CD4-positive, alpha-beta T cell treated with Interleukin-2 at 100 ng/mL for 4 hours (primary cell): ENCODE measurements at places on chromosomes 7 and 10.

- no peak for DNase-seq
Measured at GRCh38 chr10:66353422-66353821, 572.4 kb upstream of the LRRTM3 start.

- DNase-seq, result peak; percentile 6
Measured at GRCh38 chr7:18064242-18064838, 36.7 kb upstream of the PRPS1L1 start.

DNA sequence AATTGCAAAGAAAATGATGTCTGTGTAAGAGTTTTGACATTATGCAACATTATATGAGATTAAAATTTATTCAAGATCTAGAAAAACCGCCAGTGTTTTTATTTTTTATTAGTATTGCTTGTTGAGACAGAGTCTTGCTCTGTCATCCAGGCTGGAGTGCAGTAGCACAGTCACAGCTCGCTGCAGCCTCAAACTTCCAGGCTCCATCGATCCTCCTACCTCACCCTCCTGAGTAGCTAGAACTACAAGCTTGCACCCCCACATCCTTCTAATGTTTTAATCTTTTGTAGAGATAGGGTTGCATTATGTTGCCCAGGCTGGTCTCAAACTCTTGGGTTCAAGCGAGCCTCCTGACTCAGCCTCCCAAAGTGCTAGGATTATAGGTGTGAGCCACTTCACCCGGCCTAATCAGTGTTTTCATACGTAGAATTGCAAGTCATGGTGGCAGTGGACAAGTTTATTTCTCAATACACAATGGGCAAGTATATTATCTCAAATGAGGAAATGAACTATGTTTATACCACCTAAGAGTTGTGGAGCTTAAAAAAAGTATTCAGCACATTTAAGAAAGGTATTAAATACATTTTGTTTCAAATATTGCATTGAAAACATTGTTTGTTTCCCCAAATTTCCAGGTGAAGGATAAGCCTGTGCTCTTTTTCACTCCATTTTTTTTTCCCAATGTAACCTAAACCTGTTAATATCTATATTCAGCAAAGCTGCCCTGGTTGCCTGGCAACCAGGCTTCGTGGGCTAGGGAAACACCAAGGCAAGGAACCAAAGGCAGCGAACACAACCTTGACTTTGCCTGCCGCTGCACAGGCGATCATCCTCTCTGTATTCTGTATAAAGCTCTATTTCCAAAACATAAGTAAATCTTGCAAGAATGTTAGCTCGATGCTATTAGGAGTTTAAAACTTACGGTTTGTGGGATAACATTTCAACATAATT lies 163.9 kb downstream of the CACNB2 start:
- DNase-seq, result no peak

DNA sequence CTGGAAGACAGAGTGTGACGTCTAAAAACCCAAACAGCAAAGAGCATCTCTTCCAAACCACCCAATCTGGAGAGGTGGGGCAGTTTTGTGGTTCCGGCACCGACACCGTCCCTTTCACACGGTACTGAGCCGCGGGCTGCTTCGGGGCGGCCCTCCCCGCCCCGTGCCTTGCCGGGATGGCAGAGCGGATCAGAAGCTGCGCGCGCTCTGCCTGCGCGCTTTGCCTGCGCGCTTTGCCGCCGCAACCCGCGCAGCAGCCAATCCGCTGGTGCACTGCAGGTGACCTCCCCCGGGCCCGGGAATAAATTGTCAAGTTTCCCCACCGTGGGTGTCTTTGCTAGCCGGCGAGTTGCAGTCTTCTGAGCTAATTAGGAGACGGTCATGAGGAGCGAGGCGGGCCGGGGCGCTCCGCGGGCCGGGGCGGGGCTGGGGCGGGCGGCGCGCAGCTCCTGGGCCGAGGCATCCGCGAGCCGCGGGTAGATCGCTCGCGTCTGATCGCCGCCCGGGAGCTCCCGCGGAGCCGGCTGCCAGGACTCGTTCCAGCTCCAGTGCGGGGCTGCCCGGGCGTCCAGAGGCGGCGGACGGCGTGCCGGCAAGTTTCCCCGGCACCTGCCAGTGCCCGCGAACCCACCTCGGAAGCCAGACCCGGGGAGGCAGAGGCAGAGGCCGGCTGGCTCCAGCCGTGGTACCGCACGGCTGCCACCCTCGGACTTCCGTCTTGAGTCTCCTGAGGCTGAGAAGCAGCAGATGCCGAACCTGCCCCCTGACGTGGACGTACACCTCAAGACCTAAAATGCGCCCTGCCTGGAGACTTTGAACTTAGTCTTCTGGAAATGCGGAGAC lies 536.0 kb upstream of the GALNT17 start:
- no peak for DNase-seq

DNA sequence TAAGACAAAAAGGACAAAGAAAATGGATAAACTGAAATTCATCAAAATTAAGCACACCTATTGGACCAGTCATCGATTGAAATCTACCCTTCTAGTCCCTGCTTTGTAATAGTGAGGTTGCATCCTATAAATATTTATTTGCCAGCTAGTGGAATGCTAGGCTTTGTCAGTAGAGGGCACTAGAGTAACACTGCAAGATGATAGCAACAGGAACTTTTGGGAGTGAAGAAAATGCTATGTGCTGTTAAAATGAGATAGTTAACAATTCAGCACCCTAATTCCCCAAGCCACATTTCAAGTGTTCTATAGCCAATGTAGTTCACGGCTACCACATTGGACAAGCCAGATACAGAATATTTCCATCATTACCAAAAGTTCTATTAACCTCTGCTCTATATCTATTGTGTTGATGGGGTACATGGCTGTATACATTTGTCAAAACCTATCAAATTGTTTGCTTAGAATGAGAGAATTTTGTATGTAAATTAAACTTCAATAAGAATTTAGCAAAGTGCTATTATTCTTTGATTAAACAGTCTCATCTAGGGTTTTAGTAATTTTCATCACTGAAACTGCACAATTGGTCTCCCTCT lies 69.8 kb downstream of the LSMEM1 start:
- DNase-seq, result peak; percentile 60

GRCh38 chr7:114919587-114919986 lies 2.3 kb upstream of the MDFIC start:
- DNase-seq, result no peak

DNA sequence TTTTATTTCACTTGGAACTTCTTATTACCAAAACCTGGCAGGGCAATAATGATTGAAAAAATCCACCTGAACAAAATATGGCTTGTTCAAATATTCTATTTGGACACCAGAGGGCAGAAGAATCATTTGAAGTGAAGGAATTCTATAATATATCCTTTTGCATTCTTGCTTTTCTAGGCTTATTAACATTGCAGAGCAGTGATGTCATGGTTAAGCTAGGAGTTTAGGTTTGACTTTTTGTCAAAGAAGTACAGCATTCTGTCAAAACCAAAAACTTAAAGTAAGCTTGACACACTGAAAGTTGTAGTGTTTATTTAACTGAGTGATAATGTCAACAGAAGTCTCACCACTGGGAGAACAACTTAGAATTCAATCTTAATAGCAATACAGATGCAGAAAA lies 156.0 kb downstream of the SEMA3D start:
- DNase-seq, result no peak

DNA sequence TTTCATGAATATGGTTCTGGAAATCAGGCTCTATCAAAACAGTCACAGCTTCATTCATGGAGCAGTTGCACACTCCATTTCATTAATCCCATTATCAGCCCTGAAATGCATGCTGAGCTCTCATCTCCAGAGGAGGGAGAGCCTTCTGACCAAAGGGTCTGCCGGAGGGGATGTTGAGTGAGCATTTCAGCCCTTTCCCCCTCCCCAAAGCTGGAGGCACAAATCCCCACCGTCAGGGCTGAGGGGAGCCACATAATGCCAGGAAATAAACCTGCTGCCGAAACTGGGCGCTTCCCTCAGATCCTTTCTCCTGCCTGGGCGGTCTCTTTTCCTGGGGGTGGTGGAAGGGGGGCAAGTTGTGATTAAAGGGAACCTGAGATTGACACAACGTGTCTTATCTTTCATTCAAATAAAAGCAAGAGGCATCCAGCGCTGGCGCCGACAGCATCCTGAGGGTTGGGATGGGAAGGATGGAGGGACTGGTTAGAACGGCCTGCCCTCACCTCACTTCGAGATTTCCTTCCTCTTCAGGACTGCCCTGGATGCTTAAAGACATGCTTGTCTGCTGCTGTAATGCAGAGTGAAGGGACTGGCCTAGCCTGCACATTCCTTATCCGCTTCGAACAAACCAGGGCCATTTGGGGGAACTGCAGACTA lies 71.6 kb downstream of the TLL2 start:
- DNase-seq, result no peak

DNA sequence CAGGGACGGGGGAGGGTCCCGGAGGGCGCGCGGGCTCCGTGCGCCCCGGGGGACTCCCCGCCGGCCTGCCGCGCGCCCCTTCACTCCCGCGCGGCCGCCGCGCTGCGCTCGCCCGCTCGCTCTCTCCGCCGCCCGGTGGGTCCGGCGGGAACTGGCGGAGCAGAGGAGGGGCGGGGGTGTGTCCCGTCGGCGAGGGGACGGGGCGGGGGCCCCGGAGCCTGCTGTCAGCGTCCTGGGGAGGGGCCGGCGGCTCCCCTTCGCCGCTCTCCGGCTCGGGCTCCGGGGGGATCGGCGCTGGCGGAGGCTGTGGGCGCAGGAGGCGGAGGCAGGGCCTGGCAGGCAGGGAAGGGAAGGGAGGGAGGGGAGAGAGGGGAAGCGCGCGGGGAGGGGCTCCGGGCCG lies at the start of gene SH3PXD2A:
SH3PXD2A (minus strand) TSS at position 153 of the 400 bp plus-strand sequence. CDS start 310 bp downstream, outside the sequence.
- no peak for DNase-seq

GRCh38 chr10:112313911-112314310 lies 30.7 kb downstream of the TECTB start:
- DNase-seq, result no peak

GRCh38 chr10:10327934-10328333 lies 689.7 kb upstream of the CELF2 start:
- DNase-seq, result no peak

DNA sequence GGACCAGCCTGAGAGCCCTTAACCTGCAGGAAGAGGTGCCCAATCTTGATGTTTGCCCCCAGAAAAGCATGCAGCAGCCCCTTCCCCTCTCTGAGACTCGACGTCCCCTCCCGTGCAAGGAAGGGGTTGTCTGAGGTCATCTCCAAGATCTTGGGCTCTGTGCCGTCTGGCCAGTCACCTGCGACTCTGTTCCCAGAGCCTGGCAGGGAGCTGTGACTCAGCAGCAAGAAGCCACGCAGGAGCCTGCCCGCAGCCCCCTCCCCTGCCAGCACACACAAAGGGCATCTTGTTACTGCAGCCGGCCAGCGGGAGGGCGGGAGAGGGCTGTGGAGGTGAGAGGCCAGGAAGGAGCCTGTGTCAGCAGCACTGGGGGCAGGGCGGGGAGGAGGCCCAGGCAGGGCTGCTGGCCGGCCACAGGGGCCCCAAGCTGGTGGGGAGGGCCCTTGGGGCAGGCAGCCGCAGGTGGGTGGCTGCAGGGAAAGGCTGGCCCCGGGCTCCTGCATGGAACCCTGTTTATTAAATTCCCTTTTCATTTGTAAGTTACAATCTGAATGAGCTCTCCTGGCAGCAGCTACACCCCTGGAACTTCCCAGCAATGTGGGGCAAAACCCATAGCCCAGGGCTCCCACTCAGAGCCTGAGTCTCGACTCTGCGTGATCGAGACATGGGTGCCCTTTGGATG lies 103.7 kb upstream of the ZMIZ1 start:
- DNase-seq, result no peak

DNA sequence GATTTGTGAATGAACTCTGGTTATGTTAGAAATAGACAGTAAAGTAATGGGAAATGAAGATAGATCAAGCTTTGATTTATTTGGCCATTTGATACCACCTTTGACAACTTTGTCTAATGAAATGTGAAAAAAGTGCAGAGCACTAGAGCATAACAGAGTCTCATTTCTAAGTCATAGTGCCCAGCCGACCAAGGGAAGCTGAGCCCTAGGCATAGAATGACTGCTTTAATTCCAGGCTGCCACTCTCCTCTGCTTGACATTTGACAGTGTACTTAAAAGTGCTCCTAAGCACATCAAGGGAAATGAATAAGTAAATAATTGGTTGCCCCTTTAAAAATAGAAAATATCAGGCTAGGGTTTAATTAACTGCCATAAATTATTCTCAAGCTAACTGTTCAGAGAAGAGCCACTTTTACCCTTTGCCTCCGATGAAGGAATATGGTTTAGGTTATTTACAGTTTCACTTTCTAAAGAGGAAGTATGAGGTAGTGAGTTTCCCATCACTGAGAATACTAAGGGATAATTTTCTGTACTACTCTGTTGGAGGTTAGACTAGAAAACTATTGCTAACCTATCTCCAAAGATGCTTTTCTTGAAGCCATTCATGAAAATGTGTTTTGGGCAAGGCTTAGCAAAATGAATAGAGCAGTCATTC lies 591.6 kb downstream of the REEP3 start:
- DNase-seq, result no peak

- no peak for DNase-seq
Measured at GRCh38 chr7:92598310-92598981, 8.3 kb upstream of the FAM133B start.

DNA sequence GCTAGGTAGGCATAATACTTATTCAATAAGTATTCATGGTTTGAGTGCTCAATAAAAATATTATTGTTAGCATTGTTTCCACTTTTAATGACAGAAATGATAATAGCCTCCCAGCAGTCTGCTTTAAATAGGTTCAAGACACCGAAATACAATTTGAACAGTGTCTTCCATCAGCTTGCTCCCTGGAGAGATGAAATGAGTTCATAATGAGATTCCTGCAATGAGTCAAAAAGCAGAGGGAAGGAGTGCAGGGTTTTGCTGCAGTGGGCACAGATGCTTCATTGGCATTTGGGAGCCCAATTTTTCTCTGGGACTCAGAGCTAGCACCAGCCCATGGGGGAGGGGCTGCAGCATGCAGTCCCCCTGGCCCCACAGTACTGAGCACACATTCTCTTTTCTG lies 32.6 kb upstream of the CHCHD3 start:
- DNase-seq, result no peak

GRCh38 chr7:100901921-100902332 lies 6.2 kb upstream of the ACHE start:
- DNase-seq, result no peak

GRCh38 chr7:86848226-86848625 lies 204.5 kb downstream of the GRM3 start:
- DNase-seq, result no peak

DNA sequence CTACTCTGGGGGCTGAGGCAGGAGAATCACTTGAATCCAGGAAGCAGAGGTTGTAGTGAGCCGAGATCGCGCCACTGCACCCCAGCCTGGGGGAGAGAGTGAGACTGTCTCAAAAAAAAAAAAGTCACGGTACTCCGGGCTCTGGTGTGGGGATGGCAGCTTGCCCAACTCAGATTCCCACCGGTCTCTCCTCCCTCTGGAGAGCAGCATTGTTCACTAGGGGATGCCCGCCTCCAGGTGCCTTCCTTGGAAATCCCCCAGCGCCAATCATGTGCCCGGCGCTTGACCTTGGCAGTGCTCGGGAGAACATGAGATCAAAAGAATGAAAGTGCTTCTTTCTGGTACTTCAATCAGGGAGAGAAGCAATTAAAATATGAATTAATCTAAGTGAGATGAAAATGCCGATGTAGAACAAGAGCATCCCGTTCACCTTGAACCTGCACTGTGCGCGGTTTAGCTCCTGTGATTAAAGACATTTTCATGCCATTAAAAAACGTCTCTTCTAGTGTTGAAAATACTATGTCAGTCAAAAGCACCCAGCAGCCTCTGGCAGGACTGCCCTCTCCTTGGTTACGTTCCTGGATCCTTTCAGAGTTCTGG lies 1127.3 kb upstream of the AUTS2 start:
- no peak for DNase-seq

GRCh38 chr7:43475983-43476382 lies 106.9 kb upstream of the STK17A start:
- DNase-seq, result no peak

- DNase-seq, result no peak
Measured at GRCh38 chr10:76681153-76681552, 956.5 kb downstream of the KCNMA1 start.

GRCh38 chr10:17428351-17429097 lies 25.9 kb downstream of the ST8SIA6 start:
- peak; percentile 82 for DNase-seq
